CD4-positive, alpha-beta T cell (primary cell): ENCODE measurements at places on chromosomes 12 and 14.

- DNase-seq: no peak
Observed at GRCh38 chr12:128791395-128792322, 32.1 kb downstream of the SLC15A4 start.

DNA sequence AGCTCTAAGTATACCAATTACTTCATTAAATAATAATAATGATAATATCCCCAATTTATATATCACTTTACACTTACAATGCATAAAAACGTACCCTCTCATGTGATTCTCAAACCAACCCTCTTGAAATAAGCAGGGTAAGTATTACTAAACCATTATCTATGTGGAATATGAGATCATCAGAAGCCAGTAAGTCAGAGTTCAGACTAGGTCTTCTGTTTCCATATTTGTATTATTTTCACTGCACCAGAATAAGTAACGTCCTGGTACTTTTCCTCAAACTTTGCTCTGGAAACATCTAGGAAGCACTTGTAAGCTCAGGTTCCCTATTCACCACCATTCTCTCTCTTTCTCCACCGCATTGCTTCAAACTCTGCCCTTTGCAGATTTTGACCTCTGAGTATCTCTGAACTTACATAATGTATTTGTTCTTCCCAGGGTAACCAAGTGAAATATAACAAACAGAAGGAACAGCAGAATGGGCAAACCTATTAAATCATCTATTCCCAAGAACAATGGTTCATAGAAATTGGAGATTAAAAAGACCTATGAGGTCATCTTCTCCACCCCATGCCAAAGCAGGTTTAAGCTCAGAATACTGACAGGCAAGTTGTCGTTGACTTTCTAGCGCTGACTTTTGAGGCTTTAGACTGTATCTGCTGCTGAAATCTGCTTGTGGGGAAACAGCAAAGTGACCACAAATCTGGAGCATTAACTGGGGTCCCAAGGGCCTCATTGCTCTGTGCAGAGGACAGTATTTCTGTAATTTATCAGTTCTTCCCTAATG lies 161.3 kb upstream of the FAR2 start:
- DNase-seq: no peak

DNA sequence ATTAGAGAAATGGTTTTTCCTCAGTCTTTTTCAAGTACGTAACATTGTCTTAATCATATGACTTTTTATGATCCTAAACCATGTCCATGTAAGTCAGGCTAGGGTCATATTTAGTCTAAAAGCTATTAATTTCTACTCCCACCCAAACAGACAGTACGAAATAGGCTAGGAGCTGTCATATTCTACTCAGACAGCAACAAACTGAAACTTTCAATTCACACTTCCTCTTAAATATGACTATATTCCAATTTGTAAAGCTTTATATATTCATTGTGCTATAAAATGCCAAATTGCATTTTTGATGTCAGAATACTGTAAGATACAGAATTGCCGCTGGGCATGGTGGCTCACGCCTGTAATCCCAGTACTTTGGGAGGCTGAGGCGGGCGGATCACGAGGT lies 3.5 kb downstream of the NUP37 start:
- no peak for DNase-seq

GRCh38 chr12:65631621-65632111 lies 192.6 kb upstream of the HMGA2 start:
- no peak for DNase-seq

DNA sequence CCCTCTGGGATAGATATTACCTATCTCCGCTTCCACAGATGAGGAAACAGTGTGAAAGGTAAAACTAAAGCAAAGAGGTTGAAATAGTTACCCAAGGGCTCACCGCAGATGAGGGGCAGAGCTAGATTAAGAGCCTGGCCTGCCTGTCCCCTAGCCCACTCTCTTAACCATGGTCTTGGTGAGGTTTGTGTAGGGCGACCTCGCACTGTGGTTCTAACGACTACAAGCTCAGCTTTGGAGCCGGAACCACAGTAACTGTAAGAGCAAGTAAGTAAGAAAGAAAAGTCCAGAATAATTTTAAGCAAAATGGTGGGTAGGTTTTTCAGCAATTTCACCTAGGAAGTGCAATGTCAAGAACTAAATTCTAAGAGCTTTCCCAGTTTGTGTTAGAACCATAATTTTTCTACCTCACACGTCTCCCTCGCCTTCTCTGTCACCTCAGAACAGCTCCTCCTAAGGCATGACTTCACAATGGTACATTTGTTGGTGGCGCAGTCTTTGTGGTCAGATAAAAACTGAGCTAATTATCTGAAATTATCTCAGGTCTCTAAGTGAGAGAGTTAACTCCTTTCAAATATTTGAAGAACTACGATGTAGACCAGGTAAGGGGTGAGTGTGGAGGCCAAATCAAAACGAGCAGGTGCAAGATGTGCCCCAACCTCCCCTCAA lies 64.8 kb downstream of the DAD1 start:
- DNase-seq: no peak

GRCh38 chr12:108895220-108895802 lies 15.4 kb downstream of the DAO start:
- DNase-seq: no peak

DNA sequence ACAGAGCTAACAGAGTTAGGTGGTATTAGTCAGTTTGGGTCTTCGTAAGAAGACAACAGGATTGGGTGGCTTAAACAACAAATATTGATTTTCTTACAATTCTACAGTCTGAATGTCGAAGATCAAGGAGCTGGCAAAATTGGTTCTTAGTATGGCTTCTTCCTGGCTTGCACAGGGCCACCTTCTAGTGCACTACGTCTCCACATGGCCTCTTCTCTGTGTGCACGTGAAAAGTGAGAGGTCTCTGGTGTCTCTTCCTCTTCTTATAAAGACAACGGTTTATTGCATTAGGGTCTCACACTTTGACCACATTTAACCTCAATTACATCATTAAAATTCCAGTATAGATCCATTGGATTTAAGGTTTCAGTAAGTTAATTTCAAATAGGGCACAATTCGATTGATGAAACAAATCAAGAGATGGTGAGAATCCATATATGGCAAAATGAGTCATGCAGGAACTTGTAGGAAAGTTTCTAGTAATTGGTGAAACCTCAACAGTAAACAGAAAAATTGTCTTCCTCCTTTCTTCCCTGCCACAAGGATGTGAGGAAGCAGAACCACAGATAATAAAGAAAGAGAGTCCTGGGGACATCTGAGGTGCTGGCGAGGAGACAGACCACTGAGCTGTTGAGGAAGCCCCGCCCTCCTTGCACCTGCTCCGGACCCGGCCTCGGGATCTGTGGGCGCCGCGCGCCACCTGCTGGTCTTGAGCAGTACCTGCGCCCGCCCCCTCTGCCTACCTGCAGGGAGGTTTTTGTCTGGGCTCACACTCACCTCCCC lies 846.7 kb downstream of the TMEM121 start:
- DNase-seq: peak; percentile 87

DNA sequence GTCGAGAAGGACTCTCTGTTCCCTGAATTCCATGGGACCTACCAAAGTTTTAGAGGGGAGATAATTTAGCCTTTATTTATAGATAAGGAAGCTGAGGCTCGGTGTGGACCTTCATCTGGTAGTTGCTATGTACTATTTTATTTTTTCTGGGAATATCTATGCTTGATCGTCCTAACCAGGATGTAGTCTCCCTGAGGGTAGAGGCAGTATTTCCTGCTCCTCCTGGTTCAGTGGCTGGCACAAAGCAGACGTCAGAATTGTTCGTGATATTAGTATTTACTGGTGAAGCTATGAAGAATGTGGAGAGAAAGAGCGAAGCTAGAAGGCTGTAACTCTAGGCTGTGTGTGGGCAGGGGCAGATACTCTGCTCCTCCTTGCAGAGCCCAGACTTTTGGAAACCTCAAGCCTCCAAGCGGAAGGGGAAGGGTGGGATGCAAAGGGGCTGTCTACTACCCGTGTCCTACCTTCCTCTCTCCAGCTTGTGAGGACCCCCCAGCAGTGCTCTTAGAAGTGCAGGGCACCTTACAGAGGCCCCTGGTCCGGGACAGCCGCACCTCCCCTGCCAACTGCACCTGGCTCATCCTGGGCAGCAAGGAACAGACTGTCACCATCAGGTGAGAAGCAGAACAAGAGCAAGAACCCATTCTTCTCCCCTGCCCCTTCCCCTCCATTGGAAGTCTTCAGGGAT lies 1.4 kb downstream of the LRP10 start:
- DNase-seq: no peak

GRCh38 chr12:12442548-12443071 lies 85.7 kb downstream of the BORCS5 start:
- DNase-seq: no peak

GRCh38 chr12:91991399-91992187 lies 154.1 kb downstream of the BTG1 start:
- no peak for DNase-seq
